Islet precursor cell (in vitro differentiated cells): ENCODE measurements at places on chromosomes 6 and 20.
A peak's percentile ranks its signal among the peaks of the same experiment; 100 is the strongest.

GRCh38 chr20:56032251-56032650 lies 26.9 kb upstream of the CBLN4 start:
- no peak for DNase-seq

DNA sequence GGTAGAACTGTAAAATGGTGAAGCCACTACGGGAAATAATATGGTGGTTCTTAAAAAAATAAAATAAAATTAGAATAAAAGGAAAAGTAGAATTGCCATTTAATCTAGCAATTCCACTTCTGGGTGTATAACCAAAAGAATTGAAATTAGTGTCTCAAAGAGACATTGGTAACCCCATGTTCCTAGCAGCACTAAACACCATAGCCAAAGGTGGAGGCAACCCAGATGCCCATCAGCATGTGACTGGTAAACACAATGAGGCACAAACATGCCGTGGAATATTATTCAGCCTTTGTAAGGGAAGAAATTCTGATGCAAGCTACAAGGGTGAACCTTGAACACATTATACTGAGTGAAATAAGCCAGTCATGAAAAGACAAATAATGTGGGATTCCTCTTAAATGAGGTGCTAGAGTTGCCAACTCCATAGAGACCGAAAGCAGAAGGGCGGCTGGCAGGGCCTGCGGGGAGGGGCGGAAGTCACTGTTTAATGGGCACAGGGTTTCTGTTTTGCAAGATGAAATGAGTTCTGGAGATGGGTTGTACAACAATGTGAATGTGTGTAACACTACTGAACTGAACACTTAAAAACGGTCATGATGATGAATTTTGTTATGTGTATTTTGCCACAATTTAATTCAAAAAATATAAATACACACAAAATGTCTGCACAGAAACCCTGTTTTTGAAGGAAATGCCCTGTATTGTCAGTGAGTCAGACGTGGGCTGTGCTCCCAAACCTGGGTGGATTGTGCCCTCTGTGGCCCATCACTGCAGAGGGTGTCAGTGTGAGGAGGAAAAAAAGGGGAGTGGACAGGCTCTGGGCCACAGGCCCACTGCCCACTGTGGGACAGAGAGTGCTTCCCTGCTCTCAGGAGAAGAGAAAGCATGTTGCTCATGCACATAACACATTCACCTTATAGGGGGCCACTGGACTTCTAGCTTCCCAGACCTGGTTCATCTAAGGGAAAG lies 49.6 kb upstream of the CD93 start:
- DNase-seq, result no peak

- DNase-seq, result peak; percentile 68
Observed at GRCh38 chr20:6053064-6053775, 640 bp downstream of the LRRN4 start.

- no peak for DNase-seq
Observed at GRCh38 chr6:145245119-145245518, 490.2 kb downstream of the EPM2A start.

DNA sequence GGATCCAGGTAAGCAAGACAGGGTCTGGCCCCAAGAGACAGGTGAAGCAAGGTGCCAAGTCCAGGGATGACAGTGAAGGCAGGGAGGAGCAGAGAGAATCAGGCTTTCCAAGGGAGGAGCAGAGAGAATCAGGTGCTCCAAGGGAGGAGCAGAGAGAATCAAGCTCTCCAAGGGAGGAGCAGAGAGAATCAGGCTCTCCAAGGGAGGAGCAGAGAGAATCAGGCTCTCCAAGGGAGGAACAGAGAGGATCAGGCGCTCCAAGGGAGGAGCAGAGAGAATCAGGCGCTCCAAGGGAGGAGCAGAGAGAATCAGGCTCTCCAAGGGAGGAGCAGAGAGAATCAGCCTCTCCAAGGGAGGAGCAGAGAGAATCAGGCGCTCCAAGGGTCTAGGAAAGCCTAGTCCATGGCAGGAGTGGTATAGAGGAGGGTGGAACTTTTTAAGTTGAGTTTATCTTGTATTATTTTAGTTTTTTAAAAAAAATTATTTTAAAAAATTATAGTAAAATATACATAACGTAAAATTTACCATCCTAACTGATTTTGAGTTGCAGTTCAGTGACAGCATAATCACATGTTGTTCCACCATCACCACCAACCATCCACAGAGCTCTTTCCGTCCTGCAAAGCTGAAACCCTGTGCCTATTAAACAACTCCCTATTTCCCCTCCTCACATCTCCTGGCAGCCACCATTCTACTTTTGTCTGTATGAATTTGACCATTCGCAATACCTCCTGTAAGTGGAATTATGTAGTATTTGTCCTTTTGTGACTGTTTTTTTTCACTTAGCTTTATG lies 64.1 kb downstream of the SASH1 start:
- DNase-seq, result no peak

DNA sequence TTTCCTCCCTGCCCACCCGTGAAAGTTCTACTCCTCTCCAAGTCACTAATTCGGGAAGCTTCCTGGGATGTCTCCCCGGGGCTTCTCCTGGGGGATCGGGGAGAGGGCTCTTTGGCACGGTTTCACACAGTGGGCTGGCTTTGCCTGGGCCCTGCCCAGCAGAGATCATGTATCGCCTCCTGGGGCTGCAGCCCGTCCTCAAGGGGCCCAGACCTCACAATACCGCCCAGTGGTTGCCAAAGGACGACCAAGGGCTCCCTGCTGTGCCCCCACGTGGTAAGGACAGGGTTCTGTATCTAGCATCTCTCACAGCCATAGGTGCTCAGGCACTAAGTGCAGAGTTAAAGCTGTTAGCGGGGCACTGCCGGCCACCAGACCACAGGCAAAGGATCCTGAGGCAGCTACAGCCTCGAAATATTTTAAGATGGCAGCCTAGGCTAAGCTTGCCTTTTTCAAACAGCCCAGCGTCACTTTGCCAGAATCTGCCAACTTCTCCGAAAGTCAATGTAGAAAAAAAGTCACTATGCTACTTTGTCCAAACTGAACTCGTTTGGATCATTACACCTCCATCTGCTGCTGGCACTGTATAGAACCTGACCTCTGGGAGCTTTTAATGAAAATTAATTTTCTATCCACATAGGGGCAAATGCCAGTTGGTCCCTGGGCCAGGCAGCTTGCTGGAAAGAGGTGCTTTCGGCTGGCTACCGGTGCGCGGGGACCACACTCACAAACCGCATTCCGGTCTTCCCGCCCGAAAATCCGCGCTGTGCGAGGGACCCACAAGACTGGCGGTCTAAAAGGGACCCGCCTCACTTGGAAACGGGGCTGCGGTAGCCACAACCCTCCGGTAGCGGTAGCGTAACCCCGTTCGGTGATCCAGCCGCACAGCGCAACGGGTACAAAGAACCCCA lies 1.3 kb upstream of the NNAT start:
- DNase-seq, result no peak

DNA sequence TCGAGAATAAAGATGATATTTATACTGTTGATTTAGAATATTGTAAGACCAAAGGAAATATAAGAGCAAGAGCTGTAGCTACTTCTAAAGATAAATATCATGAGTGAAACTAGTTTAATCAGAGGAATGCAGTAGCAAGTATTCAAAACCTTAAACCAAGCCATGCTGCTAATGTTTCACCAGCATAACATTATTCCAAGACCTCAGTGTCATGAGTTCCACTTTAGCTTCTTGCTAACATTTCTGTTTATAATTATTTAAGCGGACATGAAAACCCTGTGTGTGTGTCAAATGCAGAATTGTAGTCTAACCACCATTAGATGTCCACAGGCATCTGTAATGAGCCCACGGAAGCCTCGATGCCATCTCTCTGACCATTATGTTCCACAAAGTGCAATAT lies 752.6 kb upstream of the MARCKS start:
- no peak for DNase-seq

- DNase-seq, result no peak
Observed at GRCh38 chr6:133740816-133741215, 148.1 kb upstream of the TCF21 start.

DNA sequence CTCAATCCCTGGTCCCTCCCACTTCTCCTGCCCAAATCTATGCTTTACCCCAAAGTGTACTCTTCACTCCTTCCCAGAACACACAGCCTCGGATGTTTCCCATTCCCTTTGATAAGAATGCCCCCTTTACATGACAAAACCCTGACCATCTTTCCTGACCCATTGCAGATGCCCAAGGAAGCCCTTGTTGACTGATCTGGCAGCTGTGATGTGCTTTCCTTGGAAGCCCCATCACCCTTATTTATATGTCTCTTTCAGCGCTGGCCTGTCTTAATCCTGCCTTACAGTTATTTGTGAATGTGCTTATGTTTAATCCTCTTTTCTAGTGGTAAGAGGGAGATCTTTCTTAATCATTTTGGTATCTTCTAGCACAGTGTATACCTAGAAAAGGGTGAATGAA lies 523.1 kb downstream of the CD83 start:
- DNase-seq, result no peak

DNA sequence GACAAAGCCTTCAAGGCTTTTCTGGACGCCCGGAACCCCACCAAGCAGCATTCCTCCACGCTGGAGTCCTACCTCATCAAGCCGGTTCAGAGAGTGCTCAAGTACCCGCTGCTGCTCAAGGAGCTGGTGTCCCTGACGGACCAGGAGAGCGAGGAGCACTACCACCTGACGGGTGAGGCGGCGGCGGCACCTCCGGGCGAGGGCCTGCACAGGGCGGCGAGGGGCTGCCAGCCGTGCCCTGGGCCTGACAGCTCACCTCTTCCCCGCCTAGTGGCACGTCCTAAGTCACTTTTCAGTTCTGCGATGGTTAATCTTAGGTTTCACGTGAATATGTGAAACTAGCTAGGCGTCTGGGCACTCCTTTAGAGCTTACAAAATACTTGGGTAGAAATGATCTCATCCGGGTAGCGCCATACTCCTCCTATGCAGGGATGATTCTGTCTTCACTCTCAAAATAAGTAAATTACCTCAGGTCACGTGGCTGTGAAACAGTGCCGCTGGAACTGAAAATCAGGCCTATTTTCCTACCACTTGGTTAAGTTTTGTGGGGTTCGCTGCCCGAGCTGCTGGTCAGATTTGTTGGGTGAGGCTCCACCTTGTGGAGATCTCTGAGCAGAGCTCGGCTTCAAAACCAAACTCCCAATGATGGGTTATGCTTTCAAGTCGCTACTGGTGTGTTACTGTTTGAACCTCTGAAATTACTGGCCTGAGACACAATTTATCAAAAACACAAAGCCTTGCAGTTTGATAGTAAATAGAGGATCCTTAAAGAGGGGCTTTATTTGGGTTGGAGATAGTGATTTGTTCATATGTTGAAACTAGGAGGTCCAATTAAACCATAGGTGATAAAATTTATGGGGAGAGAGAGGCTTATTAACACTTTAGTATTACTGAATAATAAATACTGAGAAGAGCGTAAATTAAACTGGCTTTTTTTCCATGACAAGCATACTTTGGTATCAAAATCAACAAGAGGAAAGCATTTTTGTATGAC lies 15.5 kb upstream of the CLDN20 start:
- peak; percentile 74 for DNase-seq

GRCh38 chr6:13454286-13455221 lies 32.8 kb downstream of the GFOD1 start:
- DNase-seq, result no peak
